ENCODE measurements at places on chromosomes 6 and 20. TPM values are rescaled to one million over a fixed set of nuclear protein-coding genes. Genes with fewer than 3 reads are reported as not detected.

NOX3 gene
- polyA plus RNA-seq: not detected

CST2 gene
- polyA plus RNA-seq: not detected

OTOR gene
- polyA plus RNA-seq: not detected

ARMH2 gene
- polyA plus RNA-seq: not detected

PNPLA1 gene
- polyA plus RNA-seq: 0.15 TPM

RIPOR3 gene
- 0.23 TPM for polyA plus RNA-seq

IL17F gene
- polyA plus RNA-seq: not detected

IL20RA gene
- polyA plus RNA-seq: not detected

NAPB gene
- 6.6 TPM for polyA plus RNA-seq

ZNF318 gene
- 2.6 TPM for polyA plus RNA-seq

ETV7 gene
- 5.4 TPM for polyA plus RNA-seq

PRDM13 gene
- not detected for polyA plus RNA-seq

POM121L2 gene
- polyA plus RNA-seq: not detected

SLC35A1 gene
- polyA plus RNA-seq: 13.3 TPM

Measured in aorta (tissue), 5 donors.